Thoracic aorta (tissue), 2 donors: ENCODE measurements at places on chromosomes 3 and 15.
A peak's percentile ranks its signal among the peaks of the same experiment; 100 is the strongest.

DNA sequence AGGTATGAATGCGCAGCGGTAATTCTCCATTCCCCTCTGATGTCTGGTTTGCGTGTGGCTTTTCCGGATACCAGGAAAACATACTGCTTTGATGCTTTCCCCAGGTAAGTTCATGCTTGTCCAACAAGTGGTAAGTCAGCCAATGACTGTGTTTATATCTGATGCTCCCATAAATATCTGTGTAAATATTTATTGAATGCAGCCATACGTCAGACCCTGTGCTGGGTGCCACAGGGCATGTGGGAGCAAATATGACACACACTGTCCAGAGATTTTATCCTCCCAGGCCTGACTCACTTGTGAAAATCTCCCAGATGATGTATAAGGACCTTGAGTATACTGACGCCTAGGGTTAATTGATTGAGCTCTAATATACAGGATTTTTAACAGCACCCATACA is 29.6 kb upstream of the CEMIP start:
- no peak for DNase-seq

DNA sequence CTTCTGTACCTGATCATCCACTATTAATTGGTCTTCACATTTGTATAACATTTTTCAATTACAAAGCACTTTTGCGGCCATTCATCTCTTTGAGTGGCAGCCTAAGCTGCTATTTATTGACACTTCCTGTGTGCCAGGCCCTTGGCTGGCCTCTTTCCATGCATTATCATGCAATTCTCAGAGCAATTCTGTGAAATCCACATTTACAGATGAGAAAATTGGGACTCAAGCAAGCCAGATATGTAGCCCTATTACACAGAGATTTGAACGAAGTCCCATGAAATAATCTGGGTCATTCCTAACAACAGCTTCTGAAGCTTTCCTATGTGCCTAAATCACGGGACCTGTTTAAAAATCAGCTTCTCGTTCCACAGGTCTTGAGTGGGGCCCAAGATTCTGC is 17.4 kb downstream of the SLC6A1 start:
- no peak for DNase-seq

DNA sequence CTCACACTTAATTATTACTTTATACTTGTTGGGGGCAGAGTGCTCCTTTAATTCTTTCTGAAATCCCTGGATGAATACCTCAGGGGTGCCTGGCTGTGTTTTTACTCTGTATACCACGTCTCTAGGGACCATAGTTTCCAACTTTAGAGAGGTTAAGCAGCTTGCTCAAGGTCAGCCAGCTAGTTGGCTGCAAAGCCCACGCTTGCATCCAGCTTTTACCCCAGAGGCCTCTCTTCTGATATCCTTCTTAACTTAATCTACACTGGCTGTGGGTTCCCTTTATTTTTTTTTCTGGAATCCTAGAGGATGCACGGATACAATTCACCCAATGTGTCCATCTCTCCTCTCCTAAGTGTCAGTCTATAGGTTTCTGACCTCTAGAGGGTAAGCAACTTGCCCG is 1.4 kb downstream of the PDZRN3 start:
- no peak for DNase-seq

DNA sequence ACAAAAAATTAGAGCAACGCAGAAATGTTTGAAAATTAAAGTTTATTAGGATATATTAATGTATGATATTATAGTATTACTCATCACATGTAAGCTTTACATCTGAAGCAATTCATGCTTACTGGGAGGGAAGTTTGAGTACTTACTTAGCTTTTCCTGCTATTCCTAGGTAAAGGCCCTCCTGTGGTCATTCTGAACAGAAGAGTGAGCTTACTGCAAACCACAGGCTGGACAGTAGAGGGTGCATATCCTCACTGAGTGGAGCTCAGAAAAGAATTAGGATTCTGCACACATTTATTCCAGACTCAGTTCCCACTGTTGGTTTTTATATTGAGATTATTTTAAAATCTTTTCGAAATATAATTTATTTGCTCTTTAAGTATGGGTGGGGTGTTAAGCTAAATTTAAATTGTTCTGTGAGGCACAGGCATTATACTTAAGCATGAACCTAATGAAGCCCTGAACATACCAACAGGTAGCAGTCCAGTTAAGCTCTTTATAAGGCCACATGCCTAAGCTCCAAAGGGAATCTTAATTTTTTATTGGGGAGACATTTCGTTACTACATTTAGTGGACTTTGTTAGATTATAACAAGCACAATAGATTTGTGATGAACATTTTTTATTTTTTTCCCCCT is 10.2 kb downstream of the MRPS22 start:
- no peak for DNase-seq

DNA sequence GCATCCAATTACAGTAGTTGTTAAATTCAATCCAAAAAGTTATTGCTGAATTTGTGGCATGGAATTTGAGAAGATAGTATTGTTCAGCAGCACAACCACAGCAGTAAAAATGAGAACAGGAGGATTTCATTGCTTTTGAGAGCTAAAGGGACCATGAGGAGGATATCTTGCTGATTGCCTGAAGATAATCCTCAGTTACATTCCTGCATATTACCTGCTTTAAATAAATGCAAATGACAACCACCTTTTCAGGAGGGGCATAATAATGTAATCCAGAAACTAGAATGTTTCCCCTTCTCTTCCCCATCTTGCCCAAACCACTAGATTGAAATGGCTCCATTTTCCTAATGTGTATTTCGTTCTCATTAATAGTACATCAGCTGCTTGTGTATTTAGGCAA is 35.2 kb upstream of the SLC2A2 start:
- no peak for DNase-seq

DNA sequence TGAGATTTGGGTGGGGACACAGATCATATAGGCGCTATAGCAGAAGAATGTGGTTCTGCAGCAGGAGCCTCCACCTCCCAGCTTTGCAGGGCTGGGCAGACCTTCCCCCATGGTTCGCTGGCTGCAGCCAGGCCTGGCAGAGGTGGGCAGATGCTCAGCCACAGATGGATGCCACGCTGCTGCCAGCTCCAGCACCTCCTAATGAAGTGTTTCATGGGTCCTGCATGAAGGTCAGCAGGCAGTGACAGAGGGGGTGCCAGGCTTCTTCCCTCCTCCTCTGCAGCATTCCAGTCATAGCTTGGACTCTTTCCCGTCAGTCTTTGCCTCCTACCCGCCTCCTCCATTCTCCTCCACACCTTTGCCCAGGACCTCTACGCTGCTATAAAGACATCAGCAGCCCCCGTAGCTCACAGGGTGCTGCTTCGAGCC is 85.9 kb downstream of the SLCO3A1 start:
- no peak for DNase-seq

DNA sequence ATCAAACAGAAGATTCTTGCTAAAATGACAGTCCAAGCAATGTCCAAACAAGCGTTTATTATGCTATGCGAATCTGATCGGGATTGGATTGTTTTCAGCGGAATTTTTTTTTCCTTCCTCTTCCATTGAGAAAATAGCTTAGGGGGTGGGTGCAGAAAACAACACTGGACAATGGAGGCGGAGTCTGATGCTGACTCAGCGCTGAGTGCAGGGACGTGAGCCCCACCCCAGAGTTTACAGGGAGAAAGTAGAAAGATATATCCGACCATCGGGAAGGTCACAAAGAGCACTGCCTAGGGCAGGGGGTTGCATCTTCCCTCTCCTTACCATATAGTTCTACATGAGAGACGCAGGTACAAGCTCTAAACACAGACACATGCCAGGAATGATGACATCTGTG is 117.0 kb downstream of the FOXP1 start:
- no peak for DNase-seq

DNA sequence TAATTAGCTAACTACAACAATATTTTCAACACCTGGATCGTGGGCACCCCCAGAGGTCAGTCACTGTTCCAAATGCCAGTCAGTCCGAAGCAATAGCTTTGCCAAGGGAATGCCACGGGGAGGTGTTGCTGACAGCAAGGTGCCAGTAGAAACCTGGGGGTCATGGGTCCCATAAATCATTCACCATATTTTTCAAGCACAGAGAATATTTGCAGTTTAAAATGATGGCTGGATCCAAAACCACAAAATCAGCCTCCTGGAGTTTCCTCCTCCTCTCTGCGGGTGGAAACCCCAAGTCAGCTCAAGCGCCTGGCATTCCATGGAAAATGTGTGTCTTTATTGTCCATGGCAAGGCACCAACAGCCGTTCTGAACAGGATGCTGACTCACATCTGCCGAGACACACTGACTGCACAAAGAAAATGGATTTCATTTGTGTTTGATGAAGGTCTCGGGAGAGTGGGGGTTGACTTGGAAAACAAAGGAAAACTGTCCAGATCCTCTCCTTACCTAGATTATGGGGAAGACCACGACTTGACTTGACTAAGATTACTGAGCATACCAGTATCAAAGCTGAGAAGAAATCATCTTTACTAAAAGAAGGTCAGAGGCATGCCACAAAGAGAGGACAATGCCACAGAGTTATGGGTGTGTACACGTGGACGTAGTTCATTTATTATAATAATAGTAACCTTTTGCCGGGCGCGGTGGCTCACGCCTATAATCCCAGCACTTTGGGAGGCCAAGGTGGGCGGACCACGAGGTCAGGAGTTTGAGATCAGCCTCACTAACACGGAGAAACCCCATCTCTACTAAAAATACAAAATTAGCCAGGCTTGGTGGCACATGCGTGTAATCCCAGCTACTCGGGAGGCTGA is 26.4 kb downstream of the ANXA2 start:
- DNase-seq: peak; percentile 77

- no peak for DNase-seq
Measured at GRCh38 chr3:162525066-162525742, 1028.6 kb downstream of the OTOL1 start.

- DNase-seq: no peak
Measured at GRCh38 chr15:81548365-81549130, 174.5 kb upstream of the TMC3 start.

DNA sequence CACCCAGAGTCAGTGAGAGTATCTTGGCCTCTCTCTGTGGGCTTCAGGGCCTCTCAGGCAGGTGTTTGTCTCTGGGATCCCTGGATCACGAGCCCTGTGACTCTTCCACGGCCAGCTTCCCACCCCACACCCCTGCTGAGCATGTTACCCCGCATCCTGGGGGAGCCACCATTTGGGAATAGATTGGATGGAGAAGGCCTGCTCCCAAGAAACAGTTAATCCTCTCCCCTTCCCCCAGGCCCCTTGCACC is 15.5 kb upstream of the SRP14 start:
- no peak for DNase-seq

DNA sequence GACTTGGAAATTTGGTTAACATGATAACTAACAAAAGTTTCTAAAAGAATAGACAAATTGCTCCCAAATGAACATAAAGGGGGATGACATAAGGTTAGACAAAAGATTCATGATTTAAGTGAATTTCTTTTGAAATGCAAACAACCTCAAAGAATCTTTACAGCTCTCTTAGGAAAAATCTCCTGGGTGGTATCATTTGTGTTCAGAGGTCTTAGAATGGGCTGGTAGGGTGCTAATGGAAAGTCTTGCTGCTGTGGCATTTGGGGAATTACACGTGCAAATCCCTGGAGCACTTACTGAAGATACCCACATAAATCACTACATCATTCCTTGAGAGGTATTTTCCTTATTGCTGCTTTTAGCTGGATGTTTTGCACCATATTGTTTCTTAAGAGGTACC is 14.4 kb upstream of the ROBO2 start:
- DNase-seq: no peak

DNA sequence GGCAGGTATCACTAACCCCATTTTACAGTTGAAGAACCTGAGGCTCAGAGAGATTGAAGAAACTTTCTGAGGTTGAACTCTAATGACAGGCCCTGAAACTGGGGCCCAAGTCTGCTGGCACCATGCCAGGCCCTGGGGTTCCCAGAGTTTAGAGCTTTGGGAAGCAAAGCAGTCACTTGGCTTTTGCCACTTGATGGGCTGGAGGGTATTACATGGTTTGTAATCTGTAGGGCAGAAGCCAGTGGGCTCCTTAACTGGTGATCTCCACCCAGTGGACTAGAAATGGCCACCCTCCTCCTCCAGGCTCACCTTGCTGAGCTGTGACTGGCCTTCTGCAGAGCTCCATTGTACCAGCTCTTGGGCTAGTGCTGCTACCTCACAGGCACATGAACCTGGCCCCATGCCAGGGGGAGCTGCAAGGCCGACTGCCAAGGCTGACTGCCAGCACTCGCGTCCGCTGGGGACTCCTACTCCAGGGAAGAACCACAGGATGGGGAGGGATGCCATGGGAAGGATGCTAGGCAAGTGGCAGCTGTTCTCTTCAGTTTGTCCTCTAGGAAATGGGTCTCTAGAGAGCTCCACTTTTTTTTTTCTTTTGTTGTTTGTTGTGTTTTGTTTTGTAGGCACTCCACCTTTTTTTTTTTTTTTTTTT is 104.8 kb downstream of the ETFA start:
- peak; percentile 30 for DNase-seq

DNA sequence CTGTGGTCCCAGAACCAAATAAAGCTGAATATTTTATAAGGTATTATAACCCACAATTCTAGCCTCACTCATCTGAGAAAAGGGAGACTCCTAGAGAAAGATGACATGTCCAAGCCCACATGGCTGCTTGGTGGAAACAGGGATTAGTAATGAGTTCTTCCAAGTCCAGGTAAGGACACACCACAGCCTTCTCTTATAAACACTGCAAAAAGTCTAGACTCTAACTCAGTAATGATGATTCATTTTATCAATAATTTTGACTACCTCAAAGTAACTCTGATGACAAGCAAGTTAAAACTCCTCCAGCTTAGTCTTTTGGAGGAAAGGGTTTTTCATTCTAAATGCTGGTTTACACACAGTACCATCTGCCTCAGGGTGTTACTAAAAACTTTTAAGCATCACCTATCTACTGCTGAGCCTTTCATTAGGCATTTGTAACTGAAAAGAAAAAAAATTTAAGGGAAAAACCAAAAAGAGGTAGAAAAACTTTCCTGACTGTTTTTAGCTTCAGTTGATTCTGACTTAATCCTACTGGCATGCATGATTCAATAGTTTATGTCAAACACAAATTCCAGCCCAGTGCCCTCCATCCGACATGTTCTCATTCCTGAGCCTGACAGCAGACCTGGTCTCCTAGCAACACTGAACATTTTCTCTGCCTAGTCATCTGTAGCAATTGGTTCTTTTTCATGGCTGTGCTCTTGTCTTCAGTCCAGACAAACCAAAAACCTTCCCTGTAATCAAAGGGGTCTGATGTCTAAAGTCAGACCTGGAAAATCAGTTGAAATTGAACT is 43.9 kb downstream of the P3H2 start:
- peak; percentile 62 for DNase-seq

DNA sequence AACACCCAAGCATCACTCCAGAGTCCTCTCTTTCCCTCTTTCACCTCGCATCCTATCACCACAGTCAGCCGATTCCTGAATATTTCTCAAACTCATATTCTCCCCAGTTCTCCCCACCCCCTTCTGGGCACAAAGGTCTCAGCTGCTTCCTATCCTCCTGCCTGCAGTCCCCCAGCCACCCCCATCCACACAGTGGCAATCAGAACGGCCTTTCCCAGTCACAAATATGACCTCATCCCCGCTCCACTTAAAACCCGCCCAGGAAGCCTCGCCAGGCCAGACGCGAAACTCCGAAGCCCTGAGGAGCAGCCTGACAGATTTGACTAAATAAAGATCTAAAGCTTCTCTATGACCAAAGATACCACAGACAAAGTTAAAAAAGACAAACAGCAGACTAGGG is 49.9 kb upstream of the LINGO1 start:
- DNase-seq: no peak
